NCI-H1105 (cell line): ENCODE measurements at places on chromosomes 2 and 18.

GRCh38 chr18:70037431-70038061 lies 89.9 kb upstream of the CD226 start:
- no peak for DNase-seq

- DNase-seq: no peak
Measured at GRCh38 chr2:58098254-58099095, 51.9 kb downstream of the VRK2 start.

- DNase-seq: peak; percentile 5
Measured at GRCh38 chr2:110858993-110859701, 126.8 kb downstream of the ACOXL start.

DNA sequence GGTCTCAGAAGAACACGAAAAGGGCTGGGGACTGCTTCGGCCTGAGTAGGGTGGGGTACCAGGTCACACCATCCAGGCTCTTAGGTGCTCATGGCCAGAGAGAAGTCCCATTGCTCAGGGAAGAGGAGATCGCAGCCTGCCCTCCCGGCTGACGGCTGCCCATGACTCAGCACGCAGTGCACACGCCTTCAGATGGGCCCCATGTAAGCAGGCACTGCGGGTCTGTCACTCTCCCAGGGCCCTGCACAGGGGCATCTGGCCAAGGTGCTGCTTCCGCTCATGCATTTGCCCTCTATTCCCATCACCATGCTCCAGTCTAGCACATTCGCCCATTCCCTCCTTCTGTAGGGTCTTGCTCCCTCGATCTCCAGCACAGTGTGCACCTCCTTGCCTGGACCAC lies 34.7 kb downstream of the SFXN5 start:
- no peak for DNase-seq

DNA sequence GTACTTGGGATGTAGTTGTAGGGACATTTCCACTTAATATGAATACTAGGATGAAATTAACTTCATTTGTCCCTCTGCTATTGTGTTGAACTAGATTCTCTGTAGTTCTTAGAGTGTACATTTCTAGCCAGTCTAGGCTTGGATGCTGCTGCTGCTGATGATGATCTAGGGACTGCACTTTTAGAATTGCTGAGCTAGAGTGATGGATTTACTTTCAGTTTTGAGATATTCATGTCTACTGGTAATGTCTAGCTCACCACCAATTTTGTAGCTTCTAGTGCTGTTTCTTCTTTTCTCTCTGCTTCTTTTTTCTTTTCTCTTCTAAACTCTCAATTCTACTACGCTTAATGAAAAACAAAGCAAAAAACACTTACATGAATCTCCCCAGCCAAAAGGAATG lies 49.4 kb downstream of the MRPS9 start:
- no peak for DNase-seq

DNA sequence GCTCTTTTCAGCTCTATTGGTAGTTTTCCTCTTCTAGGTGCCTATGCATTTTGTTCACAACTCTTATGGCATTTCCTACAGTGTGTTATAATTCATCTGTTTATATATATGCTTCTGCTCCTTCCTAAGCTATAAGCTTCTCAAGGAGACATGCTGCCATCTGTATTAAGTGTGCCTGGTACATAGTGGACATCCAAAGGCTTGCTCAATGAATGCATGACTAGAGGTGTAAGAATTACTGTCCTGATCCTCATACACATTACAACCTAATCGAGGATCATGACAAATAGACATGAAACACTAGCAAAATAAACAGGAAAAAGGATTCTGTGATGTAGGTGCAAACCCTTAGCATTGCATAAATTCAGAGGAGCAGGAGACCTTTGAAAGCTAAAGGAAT lies 50.2 kb downstream of the CDC42EP3 start:
- no peak for DNase-seq

GRCh38 chr2:1170241-1170640 lies 219.6 kb downstream of the SNTG2 start:
- no peak for DNase-seq

DNA sequence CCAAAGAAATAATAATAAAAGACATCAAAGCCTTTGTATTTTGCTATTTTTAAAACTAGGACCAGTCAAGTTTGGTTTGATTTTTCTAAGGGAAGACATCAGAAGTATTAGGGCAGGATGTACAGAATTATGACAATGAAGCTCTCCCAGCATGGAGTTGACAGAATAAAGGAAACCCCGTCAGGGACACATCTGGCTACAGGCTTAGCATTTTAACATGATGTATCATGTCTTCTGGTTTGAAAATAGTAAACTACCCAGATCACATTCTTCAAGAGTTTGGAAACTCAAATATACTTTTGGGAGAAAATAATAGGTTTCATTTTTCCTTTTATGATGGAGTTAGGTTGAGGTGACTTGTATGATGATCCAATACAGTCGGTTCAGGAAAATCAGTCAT lies 552.0 kb upstream of the CDH2 start:
- no peak for DNase-seq

GRCh38 chr2:75055820-75056675 lies 97.6 kb downstream of the POLE4 start:
- no peak for DNase-seq

GRCh38 chr2:67716895-67717396 lies 319.8 kb downstream of the ETAA1 start:
- no peak for DNase-seq

GRCh38 chr2:4110273-4110672 lies 406.9 kb downstream of the DCDC2C start:
- DNase-seq: no peak

- DNase-seq: no peak
Measured at GRCh38 chr2:165074884-165075283, 119.6 kb upstream of the SLC38A11 start.

DNA sequence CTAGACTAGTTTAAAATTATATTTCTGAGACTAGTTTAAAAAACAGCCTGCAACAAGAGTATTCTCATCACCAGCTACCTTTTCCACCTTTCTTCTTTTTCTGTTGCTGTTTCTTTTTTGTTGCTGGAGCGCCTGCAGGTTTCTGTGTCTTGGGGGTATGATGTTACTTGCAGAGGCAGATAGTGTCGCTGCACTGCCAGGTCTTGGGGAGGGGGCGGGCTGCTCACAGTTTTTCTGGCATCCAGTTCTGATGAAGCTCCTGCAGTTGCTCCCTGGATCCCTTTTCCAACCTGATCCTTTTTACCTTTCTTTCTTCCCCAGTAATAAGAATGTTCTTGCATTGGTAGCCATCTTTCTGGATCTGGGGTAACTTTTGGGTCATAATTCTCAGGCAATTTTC lies 8.0 kb upstream of the C18orf32 start:
- DNase-seq: no peak

DNA sequence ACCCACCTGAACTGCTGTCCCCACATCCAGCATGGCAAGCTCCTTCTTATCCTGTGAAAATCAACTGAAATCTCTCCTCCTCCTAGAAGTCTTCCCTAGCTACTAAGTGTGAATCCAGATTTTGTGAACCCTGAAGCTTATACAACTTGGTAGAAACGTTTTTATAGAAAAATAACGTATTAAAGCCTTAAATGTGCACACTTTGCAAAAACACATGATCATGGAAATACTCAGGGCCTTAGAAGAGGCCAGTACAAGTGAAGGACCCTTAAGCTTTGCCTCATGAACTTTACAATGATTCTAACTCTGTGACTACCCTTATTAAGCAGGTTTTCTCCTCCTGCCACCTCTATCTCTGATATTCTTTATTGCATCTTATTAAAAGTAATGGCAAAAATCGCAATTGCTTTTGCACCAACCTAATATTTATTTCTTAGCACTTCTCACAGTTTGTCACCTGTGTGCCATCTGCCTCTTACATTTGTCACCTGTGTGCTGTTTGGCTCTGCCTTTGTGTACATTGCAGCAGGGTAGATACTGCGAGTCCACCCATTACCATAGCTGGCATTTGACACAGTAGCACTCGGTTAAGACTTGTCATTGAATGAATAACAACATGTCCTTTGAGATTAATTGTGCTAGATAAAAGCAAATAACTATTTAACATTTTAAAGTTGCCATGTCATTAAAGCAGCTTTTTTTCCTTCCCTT lies 42.2 kb downstream of the FRZB start:
- peak; percentile 47 for DNase-seq

DNA sequence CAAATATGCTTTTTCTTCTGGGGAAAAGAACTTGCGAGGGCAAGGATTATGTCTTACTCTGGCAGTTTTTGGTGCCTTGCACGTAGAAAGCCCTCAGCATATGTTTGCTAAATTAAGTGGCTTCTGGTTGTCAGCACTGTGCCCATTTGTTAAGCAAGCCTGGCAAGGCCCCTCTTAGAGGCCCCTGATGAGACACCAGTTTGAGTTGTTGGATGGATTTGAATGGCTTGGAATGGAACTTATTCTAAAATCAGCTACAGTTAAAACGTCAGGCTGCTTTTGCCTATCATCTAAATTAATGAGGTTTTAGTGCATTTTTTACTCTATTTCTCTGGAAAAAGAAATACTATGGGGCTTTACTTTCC lies 28.2 kb downstream of the TMEM182 start:
- DNase-seq: no peak

DNA sequence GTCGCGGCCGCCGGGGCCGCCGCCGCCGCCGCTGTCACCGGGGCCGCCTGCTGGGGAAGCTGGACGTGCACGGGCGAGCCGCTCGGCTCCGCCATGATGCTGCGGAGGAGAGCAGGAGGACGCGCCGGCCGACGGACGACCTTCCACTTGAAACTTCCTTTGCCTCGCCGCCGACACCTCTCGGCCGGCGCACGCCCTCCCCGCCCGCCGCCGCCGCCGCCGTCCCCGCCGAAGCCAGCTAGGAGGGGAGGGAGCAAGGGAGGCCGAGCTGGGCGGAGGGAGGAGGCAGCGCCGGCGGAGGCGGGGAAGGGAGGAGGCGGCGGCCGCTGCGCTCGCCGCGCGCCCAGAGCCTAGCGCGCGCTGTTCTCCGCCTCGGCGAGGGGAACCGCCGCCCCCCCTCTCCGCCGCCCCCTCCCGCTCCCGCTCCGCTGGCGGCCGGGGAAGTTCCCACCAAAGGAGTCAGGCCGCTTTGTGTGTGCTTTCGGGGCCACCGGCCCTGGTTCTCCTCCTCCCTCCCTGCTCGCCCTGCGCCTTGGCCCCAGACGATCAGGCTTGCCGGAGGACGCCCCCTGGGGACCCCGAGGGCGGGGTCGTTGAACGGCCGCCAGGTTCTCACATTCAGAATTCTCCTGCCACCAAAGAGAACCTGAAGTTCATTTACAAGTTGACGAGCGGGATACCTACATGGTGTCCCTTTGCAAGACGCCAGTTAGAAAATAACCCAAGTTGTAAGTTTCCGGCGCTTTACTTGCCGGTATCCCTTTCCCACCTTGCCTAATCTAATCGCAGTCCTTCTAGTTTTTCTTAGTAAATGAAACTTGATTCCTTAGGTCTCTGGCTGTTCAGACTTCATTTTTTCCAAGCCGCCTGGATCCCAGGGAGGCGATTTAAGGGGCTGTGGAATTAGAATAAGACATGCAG lies at the start of gene STK39:
Gene STK39, minus strand, starts transcription at position 255 of the 921 bp plus-strand sequence. Its CDS starts 160 bp downstream, at position 95.
- DNase-seq: peak; percentile 72
